Stimulated activated CD8-positive, alpha-beta memory T cell treated with anti-CD3 and anti-CD28 coated beads, Interleukin-15, amount 100 ng/mL, for 4 hours (primary cell): ENCODE measurements at places on chromosomes 5 and 9.

DNA sequence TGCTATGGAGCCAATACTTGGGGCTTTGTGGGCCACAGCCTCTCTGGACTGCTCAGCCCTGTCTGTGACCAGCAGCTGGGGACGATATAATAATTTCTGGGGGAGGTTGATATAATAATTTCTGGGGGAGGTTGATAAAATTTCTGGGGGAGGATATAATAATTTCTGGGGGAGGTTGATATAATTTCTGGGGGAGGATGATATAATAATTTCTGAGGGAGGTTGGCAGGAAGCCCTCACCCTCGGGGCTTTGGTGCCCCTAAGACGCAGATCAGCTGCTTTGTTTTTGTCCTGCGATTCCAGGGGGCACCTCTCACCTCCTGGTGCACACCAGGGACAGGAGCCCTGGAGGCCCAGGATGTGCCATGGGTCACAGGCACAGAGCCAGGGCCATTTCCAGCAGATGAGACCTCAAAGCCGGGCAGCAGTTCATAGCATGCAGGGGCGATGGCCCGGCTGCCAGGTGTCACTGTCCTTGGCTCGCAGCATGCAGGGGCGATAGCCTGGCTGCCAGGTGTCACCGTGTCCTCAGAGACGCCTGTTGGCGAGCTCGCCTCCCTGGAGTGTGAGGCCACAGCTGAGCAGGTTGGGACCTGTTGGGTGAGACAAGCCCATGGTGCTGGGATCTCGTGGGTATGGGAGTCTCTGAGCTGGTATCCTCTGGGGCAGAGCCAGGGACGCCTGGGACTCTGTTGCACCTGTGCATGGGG is 3.8 kb upstream of the TOR4A start:
- DNase-seq, result no peak

DNA sequence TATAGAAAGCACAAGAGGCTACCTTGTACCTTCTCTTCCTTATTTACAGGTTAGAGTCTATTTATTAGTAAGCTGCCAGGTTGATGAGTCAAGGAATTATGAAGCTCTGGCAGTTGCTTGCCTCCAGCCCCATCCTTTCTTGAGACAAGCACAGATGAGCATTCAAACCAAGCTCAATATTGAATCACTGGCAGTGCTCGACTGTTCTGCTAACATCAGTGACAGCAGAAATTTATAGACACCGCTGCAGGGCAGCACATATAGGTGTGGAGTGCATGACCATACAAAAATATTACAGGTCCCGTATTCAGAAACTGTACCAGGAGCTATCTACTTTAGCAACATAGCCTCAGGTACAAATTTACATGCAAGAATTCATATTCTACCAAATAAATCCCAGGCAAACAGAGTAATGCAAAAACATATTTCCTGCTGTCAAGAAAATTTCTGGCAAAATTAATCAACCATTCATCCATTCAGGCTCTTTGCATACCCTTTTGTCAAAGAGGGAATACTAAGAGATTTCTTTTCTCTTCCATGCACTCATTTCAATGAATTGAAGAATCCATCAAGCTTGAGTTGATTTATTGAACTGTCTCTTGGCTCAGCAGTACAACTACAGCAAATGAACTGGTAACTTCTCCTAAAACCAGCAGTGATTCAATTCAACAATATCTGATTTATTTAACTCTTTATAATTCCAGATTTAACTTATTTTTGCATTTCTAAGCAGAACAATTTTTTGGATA is 26.9 kb upstream of the PCA3 start:
- DNase-seq, result no peak

DNA sequence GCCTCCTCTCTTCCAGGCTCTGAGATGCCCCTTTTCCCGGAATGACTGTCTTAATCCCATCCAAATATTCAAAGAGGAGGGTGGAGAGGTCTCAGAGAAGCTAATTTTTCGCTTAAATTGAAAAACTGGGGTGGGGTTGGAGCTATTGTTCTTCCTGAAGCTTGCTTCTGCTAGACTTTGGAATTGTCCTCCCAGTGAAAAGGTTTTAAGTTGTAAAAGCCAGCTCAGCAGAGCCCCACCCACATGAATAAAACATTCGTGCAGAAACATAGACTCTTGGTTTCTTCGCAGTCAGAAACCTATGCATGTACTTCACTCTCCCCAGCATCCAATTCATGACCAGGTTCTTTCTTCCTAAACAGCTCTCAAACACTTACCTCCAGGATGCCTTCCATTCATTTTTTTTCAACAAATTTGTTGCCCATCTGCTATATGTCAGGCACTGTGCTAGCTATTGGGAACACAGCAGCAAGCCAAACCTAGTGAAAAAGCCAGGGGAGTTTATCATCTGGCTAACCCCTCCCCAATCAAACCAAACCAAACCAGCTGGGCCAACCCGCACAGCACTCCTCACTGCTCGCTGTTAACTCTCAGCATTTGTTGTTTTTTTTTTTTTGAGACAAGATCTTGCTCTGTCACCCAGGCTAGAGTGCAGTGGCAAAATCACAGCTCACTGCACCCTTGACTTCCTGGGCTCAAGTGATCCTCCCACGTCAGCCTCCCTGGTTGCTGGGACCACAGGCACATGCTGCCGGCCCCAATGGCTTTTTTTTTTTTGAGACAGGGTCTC is 37.9 kb upstream of the OCLN start:
- DNase-seq, result no peak

DNA sequence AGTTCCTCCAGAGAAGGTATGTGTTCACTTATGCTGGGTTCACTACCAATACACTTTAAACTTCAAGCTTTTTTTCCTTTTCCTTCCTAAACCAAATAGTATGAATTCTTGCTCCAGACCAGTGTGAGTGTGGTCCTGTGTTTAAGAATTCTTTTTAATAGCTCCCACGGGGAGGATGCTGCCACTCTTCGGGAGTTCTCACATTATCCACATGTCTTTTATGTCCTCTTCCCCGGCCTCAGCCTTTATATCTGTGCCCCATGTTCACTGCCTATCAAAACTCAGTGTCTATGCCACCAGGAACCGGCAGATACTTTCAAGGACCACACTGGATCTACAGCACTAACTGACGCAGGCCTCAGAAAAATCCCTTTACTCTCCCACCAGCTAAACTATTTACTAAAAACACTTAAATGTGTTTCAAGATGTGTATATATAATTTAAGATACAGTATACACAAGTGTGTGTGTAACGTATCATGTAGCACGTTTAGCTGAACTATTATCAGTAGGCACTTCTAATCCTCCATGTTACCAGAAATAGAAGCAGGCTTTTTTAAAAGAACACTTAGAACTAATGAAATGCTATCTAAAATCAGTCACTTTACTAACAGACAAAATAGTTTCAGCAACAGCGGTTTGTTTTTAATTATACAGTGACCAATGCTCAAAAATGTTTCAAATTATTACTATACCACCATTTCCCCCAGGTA is 88.0 kb downstream of the PLPP1 start:
- DNase-seq, result no peak

DNA sequence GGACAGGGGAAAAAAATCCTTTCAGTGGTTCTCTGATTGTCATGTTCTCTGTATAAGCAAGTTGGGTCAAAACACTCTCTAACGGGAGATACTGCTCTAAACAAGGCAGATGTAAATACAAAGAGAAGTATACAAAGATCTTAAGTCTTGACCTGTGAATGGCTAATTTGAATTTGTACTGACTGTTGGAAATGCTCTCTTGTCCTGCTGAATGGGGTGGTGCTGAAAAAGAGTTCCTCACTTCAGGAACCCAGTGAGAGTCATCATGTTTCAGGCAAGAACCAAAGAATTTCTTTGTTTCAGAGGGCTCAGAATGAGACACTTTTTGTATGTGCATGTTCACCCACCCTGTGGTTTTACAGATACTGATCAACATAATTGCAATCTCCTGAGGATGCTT is 461.0 kb downstream of the NR2F1-AS1 start:
- DNase-seq, result no peak

GRCh38 chr5:135007305-135007704 is 26.7 kb downstream of the PITX1 start:
- no peak for DNase-seq

- no peak for DNase-seq
Measured at GRCh38 chr5:126794157-126794828, 17.4 kb downstream of the LMNB1 start.

DNA sequence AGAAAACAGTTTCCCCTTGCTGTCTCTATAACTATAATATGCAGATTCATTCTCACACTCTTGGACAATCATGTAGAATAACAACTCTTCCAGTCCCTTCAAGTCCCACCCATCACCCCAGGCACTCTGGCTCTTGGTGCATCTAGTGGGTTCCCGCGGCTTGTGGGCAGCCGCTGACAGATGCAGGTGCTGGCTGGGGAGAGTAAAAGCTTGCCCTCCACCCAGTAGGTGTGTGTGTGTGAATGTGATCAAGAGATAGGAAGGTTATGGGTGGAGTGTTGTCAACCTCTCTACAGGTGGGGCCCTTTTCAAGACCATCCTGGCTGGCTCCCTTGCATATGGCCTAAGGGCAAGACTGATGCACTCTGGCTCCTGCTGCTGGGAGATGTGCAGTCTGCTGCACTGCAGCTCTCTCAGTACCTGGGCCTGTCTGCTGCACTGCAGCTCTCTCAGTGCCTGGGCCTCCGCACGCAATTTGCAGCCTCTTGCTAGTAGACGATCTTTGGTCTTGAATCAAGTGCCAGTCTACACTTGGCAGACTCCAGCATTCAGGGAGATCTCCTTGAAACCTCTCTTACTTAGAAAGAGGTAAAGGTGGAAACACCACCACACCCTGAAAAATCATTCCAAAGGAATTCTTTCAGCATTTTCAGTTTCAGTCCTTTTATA is 189.7 kb upstream of the GDNF start:
- no peak for DNase-seq

DNA sequence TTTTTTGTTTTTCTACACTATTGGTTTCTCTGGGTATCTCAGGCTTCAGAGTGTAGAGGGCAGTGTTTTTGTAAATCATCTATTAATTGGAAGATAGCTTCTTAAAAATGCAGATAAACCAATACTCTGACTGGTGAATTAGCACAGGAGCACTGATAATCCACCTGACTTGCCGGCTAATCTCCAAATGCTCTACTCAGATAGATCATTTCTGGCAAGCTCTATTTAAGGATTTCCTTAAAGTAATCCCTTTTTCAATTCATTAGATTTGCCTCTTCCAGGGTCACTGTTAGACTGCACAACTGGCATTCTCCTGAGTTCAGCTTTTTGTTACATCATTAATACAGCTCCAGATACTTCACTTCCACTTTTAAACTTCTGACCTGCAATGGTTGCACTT is 1390.3 kb upstream of the NUDT12 start:
- no peak for DNase-seq

- no peak for DNase-seq
Measured at GRCh38 chr9:138062196-138062595, 184.6 kb downstream of the CACNA1B start.

GRCh38 chr9:28502189-28502588 is 928.9 kb upstream of the C9orf72 start:
- no peak for DNase-seq

GRCh38 chr5:119367502-119368237 is 11.9 kb downstream of the TNFAIP8 start:
- DNase-seq, result no peak

- no peak for DNase-seq
Measured at GRCh38 chr5:157571357-157571827, 4.2 kb downstream of the ADAM19 start.

DNA sequence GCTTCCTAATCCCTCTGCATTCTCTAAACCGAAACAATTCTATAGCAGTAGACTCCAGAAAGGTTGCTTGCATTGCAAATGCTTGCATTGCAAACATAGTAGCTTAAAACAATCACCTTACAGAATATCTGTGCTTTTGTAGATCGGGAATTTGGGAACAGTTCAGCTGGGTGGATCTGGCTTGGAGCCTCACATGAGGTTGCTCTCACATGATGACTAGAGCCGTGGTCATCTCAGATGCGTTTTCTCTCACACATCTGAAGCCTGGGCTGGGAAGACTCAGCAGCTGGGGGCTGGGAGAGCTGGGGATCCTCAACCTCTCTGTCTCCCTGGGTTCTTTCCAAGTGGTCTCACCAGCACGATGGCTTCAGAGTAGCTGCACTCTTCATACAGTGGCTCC is 127.8 kb downstream of the MSX2 start:
- DNase-seq, result no peak

- DNase-seq, result no peak
Measured at GRCh38 chr5:151159649-151160373, 2.2 kb upstream of the ANXA6 start.

GRCh38 chr5:123690821-123691220 is 178.8 kb downstream of the CSNK1G3 start:
- no peak for DNase-seq

DNA sequence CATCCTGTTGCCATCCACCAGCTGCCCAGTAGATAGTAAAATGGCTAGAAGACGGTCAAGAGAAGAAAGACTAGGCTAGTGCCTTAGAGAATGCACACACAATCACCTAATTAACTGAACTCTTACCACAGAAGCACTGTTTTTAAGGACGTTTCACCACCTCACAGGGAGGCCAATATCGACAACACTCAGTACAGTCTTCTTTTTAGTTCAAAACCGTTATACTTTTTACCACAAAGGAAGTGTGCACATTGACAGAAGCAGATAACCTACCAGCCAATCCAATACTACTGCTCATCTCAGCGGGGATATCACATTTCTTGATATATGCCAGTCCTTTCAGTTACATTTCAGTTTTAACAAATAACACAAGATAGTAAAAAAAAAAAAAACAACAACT is 122.3 kb downstream of the GNAQ start:
- no peak for DNase-seq

GRCh38 chr5:169426784-169427183 is 125.8 kb upstream of the SLIT3 start:
- no peak for DNase-seq

GRCh38 chr5:109196087-109196822 is 213.5 kb downstream of the PJA2 start:
- no peak for DNase-seq

DNA sequence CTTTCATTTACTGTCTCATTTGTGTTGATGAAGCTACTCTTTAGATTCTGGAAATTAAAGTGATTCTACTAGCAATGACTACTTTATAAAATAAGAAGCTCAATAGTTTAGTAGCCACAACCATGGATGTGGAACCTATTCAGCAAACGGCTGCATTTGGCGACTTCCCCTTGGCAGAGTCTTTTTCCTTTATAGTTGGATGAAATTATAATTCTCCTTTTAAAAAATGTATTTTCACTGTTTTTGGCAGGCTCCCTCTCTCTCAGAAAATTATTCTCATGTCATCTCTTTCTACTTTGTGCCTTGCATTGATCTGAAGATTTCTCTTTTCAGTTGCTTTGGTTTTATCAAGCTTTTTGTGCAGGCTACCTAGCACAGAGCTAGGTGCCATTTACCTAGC is 50.6 kb upstream of the KCNN2 start:
- DNase-seq, result no peak

DNA sequence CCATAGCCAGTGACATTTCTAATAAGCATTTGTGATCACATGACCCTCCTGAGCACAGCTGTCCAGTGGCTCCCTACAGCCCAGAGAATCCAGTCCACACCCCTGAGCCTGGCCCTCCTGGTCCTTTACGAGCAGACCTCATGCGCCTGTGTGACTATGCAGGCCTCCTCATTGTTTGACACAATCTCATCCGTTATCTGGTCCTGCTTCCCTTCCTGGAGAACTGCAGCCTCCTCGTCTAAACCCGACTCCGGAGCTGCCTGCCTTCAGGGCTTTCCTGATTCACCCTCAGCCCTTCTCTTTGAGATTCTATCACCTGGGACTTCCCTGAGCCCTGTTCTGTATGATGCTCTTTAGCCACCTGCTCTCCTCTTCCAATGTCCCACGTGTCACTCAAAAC is 79.7 kb downstream of the GPR21 start:
- DNase-seq, result no peak

GRCh38 chr5:95818181-95819147 is 4.1 kb downstream of the GLRX start:
- DNase-seq, result no peak
